Putamen (tissue), 1 donor: ENCODE measurements at places on chromosomes 13 and 19.

GRCh38 chr13:76894401-76895110, 8.4 kb upstream of the KCTD12 start:
- DNase-seq: no peak

GRCh38 chr13:105291987-105292386, 1243.5 kb downstream of the EFNB2 start:
- no peak for DNase-seq

- no peak for DNase-seq
These were observed 6.8 kb downstream of the GPC5 start for GRCh38 chr13:91405240-91405639.

- no peak for DNase-seq
These were observed 336.0 kb downstream of the ATP8A2 start for GRCh38 chr13:25707726-25708125.

DNA sequence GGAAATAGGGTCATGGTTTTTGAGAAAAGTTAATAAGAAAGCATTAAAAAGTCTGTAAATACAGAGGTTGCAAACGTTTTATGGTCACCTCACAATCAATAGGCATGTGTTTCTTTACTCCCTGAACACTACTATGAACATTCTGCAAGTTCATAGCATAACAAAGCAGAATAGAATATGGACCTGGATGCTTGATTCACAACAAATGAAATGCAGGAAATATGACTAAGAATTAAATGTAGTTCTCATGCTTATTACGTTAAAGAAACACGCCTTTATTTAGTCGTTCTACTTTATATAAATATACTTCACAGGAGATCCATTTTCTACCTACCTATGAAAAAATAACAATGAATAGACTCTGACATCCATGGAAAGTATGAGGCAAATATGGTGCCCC, 344.0 kb downstream of the KCTD12 start:
- DNase-seq: no peak

- peak; percentile 74 for DNase-seq
These were observed 3.4 kb upstream of the PRAM1 start for GRCh38 chr19:8505680-8506401.

GRCh38 chr19:18436671-18437490, 1.1 kb downstream of the ISYNA1 start:
- no peak for DNase-seq

DNA sequence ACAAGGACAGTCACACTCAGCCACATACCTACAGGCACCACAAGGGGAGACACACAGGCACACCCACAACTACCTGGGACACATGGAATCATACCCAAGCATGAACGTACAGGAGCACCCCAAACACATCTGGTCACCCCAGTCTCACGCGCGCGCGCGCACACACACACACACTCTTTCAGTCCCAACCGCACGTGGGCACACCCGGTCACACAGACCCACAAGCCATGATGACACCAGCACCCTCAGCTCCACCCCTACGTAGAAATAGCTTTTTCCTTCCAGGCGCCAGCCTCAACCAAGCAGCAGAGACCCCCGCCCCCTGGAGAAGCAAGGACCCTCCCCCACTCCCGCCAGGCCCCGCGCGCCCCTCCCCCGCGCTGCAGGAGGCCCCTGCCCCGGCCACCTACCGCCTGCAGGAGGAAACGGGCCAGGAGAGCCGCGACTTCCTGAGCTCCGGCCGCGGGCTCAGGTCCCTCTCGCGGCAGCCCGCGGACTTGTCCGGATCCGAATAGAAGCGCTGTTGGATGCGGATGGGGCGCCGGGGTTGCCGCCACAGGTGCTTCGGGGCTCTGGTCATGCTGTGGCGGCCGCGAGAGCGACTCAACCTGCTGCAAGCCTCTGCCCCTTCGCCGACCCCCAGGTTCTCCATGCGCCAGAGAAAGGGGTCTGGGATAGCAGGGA, 6.4 kb upstream of the PDE4C start:
- DNase-seq: no peak

DNA sequence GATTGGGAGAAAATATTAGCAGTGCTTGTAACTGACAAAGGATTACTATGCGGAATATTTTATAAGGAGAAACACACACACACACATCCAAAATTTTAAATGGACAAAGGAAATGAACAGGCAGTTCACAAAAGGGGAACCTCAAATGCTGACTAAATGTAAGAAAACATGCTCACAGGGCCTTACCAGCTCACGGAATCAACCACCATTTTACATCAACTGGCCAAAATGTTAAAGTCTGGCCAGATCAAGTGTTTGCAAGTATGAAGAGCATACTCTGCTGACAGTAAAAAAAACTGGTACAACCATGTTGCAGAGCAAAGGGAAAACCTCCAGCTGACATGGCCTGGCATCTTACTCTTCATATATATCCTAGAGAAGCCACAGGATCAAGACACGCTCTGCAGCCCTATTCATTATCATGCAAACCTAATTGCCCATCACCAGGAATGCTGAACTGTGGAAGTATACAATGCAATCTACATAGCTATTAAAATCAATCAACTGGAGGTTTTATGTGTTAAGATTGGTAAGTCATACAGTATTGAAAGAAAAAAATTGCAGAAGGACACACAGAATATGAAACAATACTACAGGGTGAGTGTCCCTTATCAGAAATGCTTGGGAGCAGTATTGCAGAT, 124.4 kb downstream of the RNF17 start:
- no peak for DNase-seq

DNA sequence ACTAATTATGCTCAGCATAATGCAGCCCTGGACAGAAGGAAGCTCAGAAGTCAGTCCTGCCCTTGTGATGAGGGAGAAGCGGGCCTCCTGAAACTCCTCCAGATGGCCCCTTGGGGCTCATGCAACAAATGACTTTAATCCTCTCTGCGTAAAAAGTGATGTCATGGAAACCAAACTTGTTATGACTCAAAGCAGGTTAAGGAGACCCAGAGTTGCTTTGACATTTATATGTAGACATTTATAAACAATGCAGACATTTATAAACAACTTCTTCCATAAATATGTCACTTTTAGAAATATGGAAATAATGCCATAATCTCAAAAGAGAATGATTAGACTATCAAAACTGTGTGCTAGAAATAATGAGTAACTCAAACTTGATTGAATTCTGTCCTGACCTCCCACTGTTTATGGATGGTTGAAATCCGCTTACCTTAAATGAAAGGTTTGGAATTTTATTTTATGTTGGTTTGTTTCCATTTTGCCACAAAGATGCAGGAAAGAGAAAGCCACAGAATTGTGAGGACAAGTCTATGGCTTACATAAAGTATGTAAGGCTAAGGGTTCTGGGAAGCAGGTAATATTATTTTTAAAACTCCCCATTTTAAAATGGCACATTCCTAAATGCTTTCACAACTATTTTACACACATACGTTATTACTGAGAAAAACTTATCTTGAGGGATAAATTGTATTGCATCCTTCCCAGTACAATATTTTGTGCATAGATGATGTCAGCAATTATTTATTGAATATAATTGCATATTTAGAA, 73.7 kb downstream of the CYSLTR2 start:
- no peak for DNase-seq

DNA sequence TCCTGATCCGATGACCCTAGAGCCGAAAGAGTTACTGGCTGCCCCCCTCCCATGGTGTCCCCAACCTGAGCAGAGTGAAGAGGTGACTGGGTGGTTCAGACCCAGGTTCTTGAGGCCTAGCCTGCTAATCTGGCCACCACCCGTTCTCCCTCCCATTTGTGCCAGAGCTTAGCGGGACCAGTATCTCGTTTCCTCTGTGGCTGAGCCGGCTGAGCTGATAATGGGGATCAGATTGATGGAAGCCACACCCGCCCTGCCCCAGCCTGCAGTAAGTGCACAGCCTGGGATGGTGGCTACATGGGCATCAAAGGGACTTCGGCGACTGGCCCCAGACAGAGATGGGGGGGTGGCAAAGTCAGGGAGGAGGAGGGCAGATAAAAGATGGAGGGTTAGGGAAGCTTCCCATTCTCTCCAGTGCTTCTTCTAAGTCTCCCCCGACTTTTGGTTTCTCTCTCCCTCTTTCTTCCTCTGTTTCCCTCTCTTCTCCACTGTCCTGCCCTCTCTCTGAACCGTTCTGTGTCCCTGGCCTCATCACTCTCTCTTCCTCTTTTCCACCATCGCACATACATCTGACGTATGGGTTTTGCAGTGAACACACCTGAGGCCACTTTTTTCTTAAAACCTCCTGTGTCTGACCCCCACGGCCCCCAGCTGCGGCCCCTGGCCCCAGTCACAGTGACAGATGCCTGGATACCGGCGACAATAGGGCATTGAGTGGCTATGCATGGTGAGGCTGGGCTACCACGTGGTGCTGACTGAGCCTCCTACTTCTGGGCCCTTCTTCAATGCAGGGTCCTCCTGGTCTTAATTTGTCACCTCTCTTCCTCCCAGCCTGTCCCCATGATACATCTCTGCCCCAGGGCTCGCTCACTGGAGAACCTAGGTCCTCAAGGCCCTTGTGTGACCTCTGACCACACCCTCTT, 2.4 kb downstream of the ELAVL3 start:
- peak; percentile 49 for DNase-seq

- DNase-seq: peak; percentile 31
These were observed 1.3 kb upstream of the INTS6 start for GRCh38 chr13:51453959-51454703.

DNA sequence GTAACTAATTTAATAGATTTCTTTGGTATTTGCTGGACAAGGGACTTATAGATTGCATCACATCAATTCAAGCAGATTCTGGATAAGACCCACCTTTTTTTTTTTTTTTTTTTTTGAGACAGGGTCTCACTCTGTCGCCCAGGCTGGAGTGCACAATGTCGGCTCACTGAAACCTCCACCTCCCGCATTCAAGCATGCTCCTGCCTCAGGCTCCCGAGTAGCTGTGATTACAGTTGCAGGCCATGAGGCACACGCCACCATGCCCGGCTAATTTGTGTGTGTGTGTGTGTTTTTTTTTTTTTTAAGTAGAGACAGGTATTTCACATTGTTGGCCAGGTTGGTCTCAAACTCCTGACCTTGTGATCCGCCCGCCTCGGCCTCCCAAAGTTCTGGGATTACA, 4.2 kb upstream of the PRODH2 start:
- DNase-seq: no peak

- no peak for DNase-seq
These were observed 828 bp upstream of the PBX4 start for GRCh38 chr19:19619181-19619848.

DNA sequence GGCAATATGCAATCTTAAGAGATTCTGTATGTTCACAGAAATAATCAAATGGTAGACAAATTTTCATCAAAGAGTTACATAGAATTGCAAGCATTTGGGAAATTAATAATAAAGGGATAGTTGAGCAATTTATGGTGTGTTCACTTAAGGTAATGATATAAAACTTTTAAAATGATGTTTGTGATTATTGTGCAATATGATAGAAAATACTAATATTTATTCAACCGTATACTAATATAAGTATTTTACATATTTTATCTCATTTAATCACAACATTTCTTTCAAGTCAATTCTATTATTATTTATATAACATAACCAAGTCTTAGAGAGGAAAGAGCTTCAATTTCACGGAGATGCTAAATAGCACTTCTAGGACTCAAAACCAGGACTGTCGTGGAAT, 716.8 kb upstream of the MIR17HG start:
- DNase-seq: no peak

DNA sequence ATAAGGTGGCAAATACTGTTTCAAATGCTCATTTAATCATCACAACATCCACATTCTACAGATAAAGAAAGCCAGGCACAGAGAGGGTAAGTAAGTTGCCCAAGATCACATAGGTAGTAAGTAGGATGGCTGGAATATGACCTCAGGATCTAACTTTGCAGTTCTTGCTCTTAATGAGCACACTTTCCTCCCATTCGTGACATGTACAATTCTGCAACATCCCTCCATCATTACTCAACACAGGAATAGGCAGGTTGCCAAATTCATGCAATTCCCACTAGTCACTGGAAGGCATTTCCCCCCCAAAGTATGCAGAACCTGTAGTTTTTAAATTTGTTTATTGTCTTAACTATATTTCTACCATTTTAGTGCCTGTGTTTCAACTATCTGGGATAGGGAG, 109.2 kb downstream of the OLFM4 start:
- DNase-seq: no peak

DNA sequence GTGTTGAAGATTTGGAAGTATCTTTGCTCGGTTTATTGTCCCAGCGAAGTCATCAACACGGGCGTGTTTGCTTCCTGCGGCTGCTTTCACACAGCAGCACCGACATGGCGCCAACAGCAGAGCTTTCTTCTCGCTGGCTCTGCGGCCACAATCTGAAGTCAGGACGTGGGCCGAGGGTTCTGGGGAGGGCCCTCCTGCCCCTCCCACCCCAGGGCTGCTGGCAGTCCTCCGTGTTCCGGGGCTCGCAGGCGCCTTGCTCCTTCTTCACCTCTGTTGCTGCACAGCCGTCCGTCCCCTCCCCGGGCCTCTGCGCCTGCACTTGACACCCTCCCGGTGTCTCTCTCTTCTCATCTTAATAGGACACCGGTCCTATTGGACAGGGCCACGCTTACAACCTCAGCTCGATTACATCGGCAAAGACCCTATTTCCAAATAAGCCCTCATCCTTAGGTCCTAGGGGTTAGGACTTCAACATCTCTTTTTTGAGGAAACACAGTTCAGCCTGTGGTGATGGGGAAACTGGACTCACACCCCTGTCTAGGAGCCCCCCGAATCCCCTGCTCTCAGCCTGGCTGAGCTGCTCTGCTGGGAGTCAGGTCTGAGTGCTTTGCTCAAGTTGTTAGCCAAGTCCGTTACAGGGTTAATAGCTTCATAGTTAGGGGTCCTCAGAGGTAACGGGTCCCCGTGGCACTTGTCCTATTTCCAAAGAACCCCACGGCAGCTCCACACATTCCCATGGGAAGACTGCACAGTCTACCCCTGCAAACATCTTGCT, 2.7 kb upstream of the TEX29 start:
- DNase-seq: no peak

DNA sequence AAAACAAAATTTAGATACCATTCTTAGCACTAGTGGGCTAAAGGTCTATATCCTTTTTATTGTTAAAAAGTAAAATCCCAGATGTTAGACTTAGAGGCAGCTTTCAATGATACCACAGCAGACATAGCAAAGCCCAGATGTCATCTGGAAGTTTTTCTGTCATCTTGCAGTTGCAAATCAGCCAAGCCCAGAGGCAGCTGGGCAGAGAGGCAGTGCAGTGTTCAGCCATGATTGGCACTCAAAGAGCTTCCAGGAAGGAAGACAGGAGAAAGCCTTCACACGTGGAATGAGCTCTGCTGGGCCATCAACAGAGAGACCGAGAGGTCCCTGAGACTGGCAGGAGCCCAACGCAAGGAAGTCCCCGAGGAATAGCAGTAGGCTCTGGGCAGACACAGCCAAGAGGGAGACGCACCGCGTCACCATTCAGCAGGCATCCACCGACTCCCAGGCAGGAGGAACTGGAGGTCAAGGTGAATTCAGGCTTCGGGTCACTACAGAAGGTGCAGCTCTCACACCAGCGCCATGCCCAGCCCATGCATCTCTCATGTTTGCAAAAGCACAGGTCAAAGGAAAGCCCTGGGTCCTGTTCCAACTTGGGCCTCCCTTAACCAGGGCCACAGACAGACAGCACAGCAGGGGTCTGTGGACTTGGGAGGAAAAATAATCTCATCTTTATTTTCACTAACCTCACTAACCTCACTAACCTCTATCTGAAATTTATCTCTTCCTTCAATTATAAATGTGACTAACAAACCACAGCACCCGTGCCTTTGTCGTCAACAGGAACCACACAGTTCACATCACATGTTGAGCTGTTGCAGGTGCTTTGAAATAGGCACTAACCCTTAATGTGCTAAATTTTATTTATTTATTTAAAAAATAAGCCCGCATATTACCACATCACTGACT, 54.9 kb downstream of the TUBGCP3 start:
- no peak for DNase-seq
